Lower lobe of right lung (tissue), 2 donors: ENCODE measurements at places on chromosomes 12 and 14. TPM values are rescaled to one million over a fixed set of nuclear protein-coding genes. Genes with fewer than 3 reads are reported as not detected.

DNA sequence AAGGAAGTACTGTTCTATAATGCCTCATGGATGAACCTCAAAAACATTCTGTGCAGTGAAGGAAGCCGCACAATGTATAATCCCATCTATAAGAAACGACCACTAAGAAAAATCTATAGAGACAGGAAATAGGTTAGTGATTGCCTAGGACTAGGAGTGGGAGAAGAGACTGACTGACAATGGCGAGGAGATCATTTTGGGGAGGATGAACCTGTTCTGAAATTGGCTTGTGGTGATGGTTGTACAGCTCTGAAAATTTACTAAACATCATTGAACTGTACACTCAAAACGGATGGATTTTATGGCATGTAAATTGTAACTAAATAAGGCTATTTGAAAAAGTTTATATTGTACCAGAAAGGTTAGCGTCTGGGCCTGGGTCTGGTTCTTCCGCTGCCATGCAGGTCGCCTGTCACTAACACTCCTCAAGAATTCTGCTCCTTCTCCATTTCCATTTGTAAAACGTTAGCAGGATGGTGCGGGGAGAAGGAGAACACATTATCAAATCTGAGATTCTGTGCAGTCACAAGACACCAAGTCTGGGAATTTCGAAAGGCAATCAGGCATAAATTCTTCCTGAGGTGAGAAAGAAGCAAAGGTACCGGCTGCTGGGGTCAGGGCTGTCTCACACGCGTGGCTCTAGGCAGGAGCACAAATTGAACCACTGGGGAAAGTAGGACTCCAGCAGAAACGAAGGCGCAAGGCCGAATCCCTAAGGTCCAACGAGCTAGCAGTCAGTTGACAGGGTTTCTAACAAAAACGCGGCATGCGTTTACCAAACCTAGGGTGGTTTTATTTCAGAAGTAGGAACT lies 845 bp upstream of the COCH start:
- DNase-seq, result no peak

DNA sequence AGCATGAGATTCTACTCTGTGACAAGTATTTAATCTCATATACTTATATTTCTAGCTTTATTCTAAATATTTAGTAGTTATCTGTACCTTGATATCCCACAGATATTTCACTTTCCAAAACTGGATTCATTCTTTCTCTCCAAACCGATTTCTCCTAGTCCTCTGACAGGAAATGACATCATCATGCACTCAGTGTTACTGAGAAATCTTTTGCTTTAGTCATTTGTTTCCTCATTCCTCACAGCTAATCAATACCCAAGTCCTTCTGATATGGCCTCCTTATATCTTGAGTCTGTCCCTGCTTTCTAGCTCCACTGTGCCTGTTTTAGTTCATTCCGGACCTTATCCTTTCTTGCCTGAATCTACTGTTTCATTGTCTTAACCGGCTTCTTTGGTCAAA lies 39.4 kb upstream of the E2F7 start:
- no peak for DNase-seq

- DNase-seq, result no peak
Observed at GRCh38 chr12:124655048-124655697, 87.8 kb upstream of the NCOR2 start.

GRCh38 chr14:69848903-69849391 lies 30.3 kb upstream of the SMOC1 start:
- DNase-seq, result no peak

DNA sequence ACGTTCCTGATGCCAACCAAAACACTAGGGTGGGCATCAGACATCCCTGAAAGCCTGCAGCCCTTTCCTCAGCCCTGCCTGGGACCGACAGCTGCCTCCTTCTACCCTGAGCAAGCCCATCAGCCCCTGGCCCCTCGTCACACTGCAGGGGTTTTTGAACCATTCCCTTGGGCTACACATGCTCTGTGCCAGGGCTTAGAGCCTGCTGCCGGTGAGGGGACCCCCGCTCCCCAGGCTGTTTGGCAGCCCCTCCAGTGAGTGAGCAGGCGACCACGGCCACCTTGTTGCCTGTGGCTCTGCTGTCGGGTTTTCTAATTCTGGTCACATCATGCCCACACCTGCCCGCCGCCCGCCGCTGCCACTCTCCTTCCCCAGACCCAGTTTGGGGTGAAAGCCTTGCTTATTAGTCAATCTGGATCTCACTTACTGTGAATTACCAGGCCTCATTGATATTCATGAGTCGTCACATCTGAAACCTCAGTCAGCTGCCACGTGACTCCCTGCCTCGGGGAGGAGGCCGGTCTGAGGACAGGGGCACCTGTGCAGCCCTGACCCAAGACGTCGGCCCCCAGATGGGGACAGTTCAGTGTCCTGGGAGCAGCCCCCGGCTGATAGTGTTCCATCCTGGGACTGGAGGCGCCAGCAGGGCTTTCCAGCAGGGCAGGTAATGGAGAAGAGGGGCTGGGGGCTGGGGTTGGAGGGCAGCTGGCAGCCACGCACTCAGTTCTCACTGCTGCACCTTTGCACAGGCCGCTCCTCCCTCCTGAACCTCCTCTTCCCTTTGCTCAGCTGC lies 163.0 kb downstream of the RBM19 start:
- DNase-seq, result no peak

DNA sequence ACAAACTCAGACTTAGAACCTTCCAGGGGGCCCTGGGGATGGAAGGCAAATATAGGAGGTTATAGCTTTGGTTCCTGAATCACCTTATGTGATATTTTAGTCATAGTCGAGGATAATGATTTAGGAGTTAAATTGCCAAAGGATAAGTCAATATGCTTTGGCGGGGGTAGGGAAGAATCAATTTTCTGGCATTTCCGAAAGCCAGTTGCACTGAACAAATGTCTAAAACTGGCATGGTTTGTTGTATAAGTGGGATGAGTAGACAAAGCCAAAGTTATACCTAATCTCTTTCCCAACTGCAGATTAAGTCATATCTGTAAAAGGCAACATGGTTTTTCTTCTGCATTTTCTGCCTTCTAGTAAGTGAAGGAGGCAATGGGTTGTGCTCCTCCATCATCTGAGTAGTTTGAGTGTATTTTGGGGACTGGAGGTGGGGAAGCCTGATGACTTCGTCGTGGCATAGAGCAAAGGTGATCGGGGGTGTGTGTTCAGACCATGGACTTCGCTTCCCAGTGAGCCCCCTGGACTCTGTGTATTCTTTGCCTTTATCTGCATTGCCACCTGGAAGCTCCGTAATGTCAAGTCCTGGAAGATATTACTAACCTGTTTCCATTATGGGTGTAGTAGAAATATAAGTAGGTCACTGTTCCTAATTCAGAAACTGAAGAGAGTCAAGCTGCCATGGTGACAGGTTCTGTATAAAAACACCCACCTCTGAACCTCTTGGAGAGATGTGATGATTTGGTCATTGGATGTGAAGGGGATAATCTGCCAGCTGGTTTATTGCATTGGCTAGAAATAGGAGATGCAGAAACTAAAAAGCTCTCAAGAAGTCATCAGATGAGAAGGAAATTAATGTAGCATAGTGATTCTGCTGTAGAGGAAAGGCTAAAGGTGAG lies 24.5 kb downstream of the PPFIBP1 start:
- DNase-seq, result no peak

GRCh38 chr14:71742485-71742884 lies 189.7 kb upstream of the RGS6 start:
- no peak for DNase-seq

- DNase-seq, result peak; percentile 68
Observed at GRCh38 chr14:103629503-103630121, 601 bp downstream of the KLC1 start.

DNA sequence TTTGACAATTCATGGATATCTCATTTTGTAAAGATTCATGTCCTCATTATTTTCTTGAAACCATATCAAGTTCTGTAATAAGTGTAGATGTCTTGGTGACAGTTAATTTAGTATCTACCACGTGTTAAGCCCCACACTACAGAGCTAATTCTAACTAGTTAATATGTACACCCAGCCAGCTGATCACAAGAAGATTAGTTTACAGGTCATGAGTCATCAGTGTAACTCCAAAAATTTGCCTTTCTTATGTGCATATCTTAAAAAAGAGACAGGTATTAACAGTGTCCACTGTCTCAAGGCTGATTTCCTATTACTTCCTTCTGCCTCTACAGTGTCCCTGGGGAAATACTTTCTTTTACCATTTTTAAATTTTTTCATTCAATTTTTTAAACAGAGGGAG lies 13.3 kb upstream of the YBX3 start:
- DNase-seq, result no peak

- DNase-seq, result peak; percentile 4
Observed at GRCh38 chr12:50052964-50053363, 4.4 kb upstream of the ASIC1 start.

GRCh38 chr14:48429512-48429911 lies 754.1 kb upstream of the MDGA2 start:
- no peak for DNase-seq

GRCh38 chr14:74524076-74524811 lies 30.7 kb downstream of the ISCA2 start:
- no peak for DNase-seq

GRCh38 chr12:92058664-92059063 lies 87.0 kb downstream of the BTG1 start:
- no peak for DNase-seq

GRCh38 chr14:90451961-90452360 lies 55.1 kb downstream of the CALM1 start:
- no peak for DNase-seq

DNA sequence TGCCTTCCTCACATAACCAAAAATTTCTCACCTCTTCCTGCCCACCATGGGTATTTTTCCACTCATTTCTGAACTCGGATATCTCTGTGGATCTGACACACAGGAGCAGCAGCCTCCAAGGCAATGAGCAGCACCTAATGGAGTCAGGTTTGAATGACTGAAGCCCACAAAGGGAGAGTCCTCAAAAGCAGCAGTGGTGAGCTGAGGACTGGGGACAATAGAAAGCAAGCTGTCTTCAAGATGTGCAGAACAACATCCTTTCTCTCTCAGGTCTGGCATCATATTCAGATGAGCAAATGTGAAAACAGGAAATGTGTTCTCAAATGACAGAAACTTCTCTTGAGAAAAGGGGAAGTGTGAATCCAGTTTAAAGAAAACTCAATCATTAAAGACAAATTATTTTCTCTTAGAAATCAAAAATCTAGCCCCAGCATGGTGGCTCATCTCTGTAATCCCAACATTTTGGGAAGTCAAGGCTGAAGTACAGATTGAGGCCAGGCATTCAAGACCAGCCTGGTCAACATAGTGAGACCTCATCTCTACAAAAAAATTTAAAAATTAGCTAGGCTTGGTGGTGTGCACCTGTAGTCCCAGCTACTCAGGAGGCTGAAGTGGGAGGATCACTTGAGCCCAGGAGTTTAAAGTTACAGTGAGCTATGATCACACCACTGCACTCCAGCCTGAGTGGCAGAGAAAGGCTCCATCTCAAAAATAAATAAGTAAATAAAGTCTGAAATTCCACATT lies 54.2 kb downstream of the C12orf42 start:
- DNase-seq, result no peak

- peak; percentile 67 for DNase-seq
Observed at GRCh38 chr14:101476916-101477553, 84.3 kb upstream of the DIO3 start.

DNA sequence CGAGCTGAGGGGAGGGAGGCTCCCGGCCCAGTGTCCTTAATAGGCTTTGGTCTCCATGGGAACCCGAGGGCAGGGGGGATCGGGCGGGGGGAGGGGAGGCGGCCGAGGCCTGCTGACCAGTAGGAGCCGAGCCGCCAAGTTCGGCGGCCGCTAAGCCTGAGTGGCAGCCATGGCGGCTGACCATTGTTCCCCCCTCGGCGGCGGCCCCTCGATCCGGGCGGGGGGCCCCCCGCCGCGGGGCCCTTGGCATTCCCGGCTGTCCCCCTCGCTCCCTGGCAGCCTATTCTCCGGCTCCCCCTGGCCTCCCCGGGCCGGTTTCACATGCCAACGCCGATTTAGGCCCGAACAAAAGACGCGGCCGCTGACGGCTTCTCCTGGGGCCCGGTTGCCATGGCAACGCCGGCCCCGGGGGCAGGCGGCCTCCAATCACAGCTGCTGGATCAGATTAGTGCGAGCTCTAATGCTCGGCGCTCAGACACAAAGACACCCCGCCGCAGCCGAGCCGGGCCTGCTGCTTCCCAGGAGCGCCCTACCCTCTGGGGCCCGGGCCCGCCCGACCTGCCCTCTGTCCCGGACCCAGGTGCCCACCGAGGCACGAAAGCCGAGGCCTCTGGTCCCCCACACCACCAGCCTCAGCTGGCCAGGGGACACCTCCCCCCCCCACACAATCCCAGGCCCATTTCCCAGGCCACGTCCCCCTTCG lies 7.3 kb downstream of the MSI1 start:
- no peak for DNase-seq

DNA sequence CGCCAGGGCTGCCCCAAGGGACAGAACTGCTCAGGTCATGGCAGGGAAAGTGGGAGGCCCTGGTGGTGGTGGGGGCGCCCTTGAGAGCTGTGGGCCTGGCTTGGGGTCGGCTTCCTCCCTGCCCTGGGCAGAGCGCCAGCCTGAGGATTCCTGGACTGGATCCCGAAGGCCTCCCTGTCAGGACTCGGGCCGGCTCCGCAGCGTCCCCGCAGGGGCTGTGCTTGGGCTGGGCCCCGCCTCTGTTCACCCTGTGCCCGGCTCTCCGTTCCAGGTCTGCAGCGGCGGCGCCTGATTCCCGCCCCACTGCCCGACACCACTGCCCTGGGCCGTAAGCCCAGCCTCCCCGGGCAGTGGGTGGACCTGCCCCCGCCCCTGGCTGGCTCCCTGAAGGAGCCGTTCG lies 39.9 kb downstream of the KIF26A start:
- no peak for DNase-seq

DNA sequence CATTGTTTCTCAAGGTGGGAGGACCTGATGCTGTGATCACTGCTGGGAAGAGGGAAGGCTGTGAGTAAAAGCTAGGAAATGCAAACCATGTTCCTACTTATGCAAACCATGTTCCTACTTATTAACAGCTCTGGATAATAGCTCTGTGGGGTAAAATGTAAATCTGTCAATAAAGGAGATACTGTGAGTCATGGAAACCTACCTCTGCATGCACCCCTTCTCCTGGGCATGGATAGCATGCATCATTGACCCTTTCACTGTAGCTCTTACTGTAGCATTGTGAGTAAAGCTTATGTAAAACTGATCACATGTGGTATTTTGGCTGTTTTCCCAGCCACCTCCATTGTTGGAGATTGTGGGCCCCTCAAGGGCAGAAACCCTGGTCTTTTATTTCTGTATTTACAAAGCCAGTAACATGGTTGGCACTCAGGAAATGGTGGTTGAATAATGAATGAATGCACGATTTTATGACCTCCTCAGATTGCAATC lies 253.7 kb downstream of the GRIN2B start:
- DNase-seq, result no peak

DNA sequence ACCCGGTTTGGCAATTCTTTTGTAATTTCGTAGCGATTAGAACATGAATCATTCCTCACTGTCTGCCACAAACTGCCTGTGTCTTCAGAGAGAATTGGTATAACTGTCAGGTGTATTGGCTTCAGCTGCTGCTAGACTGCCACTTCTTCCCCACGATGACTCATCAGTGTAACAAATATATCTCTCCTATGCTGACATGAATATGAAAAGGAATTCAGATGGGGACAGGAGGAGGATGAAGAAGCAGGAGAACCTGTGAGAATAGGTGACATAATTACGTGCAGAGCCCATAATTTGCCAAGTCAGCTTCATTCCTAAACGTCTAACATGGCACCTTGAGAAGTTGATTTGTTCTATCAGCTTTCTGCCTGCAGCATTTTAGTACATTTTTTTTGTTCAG lies 64.9 kb downstream of the FRMD6 start:
- DNase-seq, result no peak

REM2 gene
- total RNA-seq, result 0.83 TPM

RAD51AP1 gene
- total RNA-seq, result 3.7 TPM

OR6C2 gene
- not detected for total RNA-seq

FGF23 gene
- total RNA-seq, result not detected

COPS7A gene
- total RNA-seq, result 55.1 TPM

GARIN6 gene
- not detected for total RNA-seq

PLA2G1B gene
- 42.2 TPM for total RNA-seq

KRT3 gene
- total RNA-seq, result not detected
